ENCODE measurements at places on chromosomes 12 and 14. TPM values are rescaled to one million over a fixed set of nuclear protein-coding genes. Genes with fewer than 3 reads are reported as not detected.
A peak's percentile ranks its signal among the peaks of the same experiment; 100 is the strongest.

GRCh38 chr12:2384533-2385351 is 332.0 kb downstream of the CACNA1C start:
- H3K27me3 ChIP-seq = peaks cover 25% of the 10 kb centered on the region
- no peak overlapping the region for H3K27ac ChIP-seq
- no peaks in the 10 kb centered on the region for H3K4me1 ChIP-seq
- DNase-seq = no peak
- no peaks in the 10 kb centered on the region for H3K36me3 ChIP-seq
- no peak overlapping the region for H3K4me3 ChIP-seq

DNA sequence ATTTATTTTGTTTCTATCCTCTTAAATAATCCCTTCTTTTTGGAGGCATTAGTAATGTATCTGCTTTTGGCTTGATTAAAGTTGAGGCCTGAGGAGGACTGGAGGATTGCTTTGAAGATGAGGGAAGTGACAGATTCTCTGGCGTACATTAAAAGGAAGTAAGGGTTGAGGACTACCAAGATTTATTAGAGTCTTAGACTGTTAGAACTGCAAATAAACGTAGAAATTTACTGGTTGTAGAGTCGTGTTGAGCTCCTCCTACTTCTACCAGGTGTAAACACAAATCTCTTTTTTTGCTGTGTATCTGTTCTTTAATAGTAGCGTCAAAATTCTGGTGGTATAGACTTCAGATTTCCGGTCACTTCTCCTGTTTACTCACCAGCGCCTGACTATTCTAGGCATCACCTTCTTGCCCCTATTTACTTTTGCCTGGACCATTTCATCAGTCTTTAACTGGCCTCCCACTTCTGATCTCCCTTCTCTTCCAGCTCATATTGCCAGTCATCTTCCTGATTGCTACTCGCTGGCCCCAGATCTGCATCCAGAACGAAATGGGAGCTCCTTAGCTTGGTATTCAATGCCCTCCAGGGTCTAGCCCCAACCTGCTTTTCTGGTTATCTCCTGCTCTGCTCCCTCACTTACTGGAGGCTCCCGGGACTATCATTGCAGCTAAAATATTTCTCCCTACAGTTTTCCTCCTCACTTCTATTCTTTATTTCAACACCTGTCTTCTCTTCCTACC is 8.4 kb upstream of the EID3 start:
- H3K4me1 ChIP-seq = peaks cover 30% of the 10 kb centered on the region
- no peaks in the 10 kb centered on the region for H3K27me3 ChIP-seq
- no peak overlapping the region for H3K4me3 ChIP-seq
- DNase-seq = no peak
- H3K36me3 ChIP-seq = peaks cover 9% of the 10 kb centered on the region

GRCh38 chr12:90085494-90086274 is 377.0 kb upstream of the ATP2B1 start:
- no peak overlapping the region for H3K4me3 ChIP-seq
- no peaks in the 10 kb centered on the region for H3K36me3 ChIP-seq
- no peaks in the 10 kb centered on the region for H3K27me3 ChIP-seq

DNA sequence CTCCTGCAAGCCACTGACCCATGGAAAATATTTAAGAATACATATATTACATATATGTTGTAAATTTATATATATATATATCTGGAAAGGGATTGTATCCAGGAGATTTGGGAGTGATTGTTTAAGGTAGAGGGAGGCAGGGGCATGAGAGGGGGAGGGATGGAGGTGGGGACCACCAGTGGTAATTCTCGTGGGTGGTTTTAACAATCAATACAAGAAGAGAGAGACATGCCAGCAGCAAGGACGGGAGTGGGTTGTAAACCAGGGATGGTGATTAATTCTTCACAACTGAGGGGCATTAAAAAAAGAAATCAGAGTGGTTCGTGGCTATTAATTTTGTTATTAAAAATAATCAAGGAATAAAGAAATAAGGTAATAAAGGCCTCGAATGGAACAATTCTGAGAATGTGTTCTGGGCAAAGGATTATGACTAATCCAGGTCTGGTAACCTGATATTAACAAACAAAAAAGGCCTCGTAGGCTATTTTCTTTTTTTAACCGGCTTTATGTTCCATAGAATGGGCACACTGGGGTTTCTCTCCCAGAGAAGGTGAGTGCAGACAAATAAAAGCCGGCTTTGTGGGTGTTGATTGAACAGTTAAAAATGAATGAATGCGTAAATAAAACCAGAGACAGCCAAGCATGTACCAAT is 8.3 kb upstream of the RTL1 start:
- no peak for DNase-seq
- H3K4me1 ChIP-seq = no peaks in the 10 kb centered on the region
- no peaks in the 10 kb centered on the region for H3K36me3 ChIP-seq
- peaks cover 31% of the 10 kb centered on the region for H3K27me3 ChIP-seq
- no peak overlapping the region for H3K4me3 ChIP-seq

DNA sequence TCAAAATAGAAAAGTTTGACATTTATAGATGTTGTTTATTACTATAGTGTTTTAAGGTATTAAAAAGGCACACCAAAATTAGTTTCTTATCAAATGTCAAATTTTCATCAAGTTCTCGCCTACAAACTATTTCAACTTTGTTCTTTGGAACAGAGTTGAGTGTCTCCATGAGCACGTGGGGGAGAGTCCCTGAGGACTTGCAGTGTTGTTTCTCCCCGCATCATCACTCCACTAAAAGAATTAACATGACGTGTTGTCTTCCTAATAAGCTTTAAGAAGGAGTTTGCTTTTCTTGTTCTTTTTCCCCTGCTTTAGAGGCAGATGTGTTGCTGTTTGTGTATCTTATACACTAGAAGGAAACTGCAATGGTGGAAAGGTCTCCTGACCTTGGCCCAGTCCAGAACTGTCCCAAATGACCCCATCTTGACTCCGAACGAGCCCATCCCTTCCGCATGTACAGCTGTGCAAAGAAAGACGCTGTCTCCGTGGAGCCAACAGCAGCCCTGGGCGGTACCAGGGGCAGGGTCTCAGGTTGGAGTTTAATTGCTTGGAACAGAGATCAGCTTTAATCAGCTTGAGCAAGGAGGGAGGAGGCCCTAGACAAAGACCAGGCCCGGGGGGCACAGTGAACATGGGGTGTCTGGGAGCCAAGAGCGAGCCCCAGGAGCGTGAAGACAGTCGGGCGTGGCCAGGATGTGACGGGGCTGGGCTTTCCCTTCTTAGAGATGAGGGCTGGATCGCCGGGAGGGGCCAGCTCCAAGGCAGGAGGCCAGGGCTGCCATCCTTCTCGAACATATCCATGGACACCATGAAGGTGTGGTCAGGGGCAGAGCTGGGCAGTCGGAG is 215.4 kb upstream of the RTL1 start:
- H3K4me3 ChIP-seq = no peak overlapping the region
- H3K27ac ChIP-seq = no peak overlapping the region
- H3K4me1 ChIP-seq = peaks cover 9% of the 10 kb centered on the region
- H3K27me3 ChIP-seq = peaks cover 37% of the 10 kb centered on the region
- no peak for DNase-seq
- H3K36me3 ChIP-seq = peaks cover 4% of the 10 kb centered on the region

- H3K27me3 ChIP-seq = peaks cover 91% of the 10 kb centered on the region
- no peak overlapping the region for H3K27ac ChIP-seq
- no peak for DNase-seq
Measured at GRCh38 chr14:95609398-95609990, 74.6 kb downstream of the GLRX5 start.

- no peaks in the 10 kb centered on the region for H3K27me3 ChIP-seq
- H3K27ac ChIP-seq = peak overlapping the region; percentile 34
- H3K4me3 ChIP-seq = no peak overlapping the region
- DNase-seq = no peak
Measured at GRCh38 chr14:100271247-100271939, 32.4 kb downstream of the YY1 start.

DNA sequence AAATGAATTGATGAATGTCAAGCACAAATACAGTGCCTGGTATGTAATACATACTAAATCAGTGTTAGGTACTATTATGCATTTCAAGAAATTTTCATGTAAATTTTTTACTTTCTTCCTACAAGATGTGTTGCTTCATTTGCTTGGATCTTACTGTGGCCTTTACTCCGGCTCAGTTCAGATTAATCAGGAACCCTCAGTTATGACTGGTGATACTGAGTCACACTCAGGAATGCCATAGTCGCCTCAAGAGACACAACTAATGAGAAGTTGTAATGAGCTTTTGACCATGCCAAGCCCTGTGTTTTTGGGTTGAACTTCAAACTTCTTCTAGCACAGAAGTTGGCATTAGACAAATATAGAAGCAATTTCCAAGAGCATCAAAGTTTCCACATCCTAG is 96.0 kb downstream of the TGFB3 start:
- H3K27me3 ChIP-seq = no peaks in the 10 kb centered on the region
- H3K27ac ChIP-seq = no peak overlapping the region
- no peak for DNase-seq

- H3K36me3 ChIP-seq = no peaks in the 10 kb centered on the region
- peak overlapping the region; percentile 95 for H3K4me3 ChIP-seq
- H3K27ac ChIP-seq = peak overlapping the region; percentile 88
- H3K4me1 ChIP-seq = peaks cover 35% of the 10 kb centered on the region
- DNase-seq = no peak
Measured at GRCh38 chr14:103529383-103530365, 678 bp downstream of the TRMT61A start.

DNA sequence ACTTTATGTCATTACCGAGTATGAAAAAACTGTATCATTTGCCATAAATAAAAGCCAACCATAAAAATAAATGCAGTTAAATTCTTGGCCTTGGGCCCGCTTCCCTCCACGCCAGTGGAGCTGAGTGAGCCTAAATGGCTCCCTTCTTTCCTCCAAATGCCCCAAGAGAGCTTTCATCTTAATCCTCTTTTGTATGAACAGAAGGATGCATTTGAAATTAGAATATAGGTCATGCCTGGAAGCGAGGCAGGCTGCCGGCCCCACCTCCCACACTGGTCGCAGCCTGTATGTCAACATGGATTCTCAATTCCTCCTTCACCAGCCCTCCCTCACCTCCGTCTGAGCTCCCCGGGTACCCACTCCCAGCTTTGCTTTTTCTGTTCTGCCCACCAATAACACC is 245.7 kb downstream of the SLC15A4 start:
- no peak overlapping the region for H3K4me3 ChIP-seq
- no peak for DNase-seq
- H3K36me3 ChIP-seq = no peaks in the 10 kb centered on the region
- no peaks in the 10 kb centered on the region for H3K4me1 ChIP-seq

DNA sequence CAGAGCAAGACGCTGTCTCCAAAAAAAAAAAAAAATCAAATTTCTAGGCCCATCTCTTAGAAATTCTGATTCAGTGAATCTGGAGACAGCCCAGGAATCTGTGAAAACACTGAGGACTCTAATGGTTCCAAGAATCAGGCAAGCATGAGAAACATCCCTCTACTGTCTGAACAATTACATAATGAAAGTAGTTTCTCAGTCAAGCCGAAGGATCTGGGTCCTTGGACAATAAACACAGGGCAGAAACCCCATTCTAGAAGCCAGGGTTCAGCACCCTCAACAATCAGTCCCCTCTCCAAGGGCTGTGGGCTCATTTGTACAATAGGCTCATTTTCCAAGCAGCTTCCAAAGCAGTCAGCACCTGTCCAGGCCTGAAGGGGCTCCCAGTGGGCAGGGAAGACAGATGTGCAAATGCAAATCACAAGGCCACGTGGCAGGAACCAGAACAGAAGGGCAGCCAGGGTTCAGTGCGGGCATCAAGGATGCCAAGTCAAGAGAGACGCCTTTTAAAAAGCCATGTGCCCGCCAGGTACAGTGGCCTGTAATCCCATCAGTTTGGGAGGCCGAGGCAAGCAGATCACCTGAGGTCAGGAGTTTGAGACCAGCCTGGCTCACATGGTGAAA is 96.1 kb downstream of the KSR2 start:
- no peak for DNase-seq
- no peak overlapping the region for H3K4me3 ChIP-seq
- H3K27ac ChIP-seq = no peak overlapping the region
- H3K36me3 ChIP-seq = no peaks in the 10 kb centered on the region
- peaks cover 16% of the 10 kb centered on the region for H3K27me3 ChIP-seq
- peaks cover 8% of the 10 kb centered on the region for H3K4me1 ChIP-seq

DNA sequence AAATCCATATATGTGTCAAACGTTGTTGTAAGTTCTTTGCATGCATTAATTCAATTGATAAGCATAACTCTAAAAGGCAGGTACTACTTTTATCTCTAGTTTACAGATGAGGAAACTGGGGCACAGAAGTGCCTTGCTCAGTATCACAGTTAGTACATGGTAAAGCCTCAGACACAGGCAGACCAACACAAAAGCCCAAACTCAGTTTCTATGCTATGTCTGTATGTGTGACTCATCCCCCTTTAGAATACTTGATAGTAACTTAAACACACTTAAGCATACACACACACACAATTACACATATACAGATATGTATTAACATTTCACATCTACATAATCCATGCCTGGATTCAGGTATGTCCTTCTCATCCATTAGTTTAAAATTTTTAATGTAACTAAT is 88.0 kb downstream of the EPS8 start:
- no peak for DNase-seq
- no peak overlapping the region for H3K27ac ChIP-seq
- H3K4me1 ChIP-seq = peaks cover 7% of the 10 kb centered on the region

DNA sequence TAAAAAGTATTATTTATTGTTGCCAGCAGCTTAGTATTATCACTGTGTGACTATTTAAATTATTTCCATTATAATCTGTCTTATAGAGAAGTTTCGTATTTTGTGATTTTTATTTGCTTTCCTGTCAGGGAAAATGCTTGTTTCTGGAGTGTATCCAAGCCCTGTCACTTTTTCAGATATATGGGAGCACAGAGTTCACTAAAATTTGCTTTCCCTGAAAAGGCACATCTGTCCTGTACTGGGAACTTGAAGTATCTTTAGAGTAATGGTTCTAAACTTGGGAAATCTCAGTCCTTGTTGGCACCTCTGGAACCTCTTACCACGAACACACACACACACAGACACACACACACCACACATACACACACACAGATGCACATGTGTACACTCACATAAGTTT is 39.3 kb upstream of the SSTR1 start:
- H3K4me1 ChIP-seq = no peaks in the 10 kb centered on the region
- no peak for DNase-seq
- no peaks in the 10 kb centered on the region for H3K36me3 ChIP-seq
- H3K4me3 ChIP-seq = no peak overlapping the region

DNA sequence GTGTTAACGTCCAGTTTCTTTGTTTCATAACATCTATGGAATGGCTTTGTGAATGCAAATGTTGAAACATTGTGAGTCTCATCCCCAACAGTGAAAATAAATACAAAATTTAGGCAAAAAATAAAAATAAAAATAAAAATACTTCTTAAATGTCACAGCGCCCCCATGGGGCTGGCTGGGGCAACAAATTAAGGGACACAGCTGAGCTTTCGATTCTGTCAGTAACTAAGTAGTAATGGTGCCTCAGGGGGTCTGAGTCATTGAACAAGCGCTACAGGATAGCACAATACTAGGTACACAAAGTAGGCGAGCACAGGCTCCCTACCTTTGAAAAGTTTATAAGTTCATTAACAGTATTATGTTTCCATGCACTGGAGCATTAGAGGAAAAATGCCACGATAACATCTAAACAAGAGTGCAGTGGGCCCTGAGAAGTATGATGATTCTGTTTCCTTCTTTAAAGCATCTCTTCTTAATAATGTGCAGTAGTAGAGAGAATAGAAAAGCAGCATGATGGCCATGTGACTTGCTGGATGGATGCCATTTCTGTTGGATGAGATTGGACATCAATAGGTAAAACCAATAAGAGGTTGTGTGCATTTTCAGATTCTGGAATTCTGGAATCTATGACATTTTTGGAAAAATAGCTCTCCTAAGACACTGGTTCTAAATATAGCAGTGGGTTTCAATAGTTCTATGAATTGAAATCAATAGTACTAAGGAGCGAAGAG is 667.2 kb downstream of the DIO2 start:
- no peak overlapping the region for H3K4me3 ChIP-seq
- no peaks in the 10 kb centered on the region for H3K36me3 ChIP-seq
- H3K27me3 ChIP-seq = no peaks in the 10 kb centered on the region
- no peak for DNase-seq

Gene PRIMA1
- not detected for total RNA-seq

Gene SLC7A8
- 2.0 TPM for total RNA-seq

Gene P2RX2
- not detected for total RNA-seq

Gene SCN8A
- 0.47 TPM for total RNA-seq

Gene KRT76
- total RNA-seq = not detected

Gene TSPAN19
- not detected for total RNA-seq

Data from T-helper 17 cell (primary cell).